ENCODE measurements at places on chromosomes 5 and 9.
A peak's percentile ranks its signal among the peaks of the same experiment; 100 is the strongest.

GRCh38 chr9:117526674-117527073 lies 111.8 kb upstream of the ASTN2 start:
- DNase-seq, result no peak

GRCh38 chr5:132270706-132271105 lies 13.2 kb downstream of the PDLIM4 start:
- no peak for DNase-seq

- no peak for DNase-seq
Observed at GRCh38 chr5:55817030-55817429, 34.1 kb upstream of the IL31RA start.

- no peak for DNase-seq
Observed at GRCh38 chr9:130271473-130271872, 5.9 kb downstream of the HMCN2 start.

DNA sequence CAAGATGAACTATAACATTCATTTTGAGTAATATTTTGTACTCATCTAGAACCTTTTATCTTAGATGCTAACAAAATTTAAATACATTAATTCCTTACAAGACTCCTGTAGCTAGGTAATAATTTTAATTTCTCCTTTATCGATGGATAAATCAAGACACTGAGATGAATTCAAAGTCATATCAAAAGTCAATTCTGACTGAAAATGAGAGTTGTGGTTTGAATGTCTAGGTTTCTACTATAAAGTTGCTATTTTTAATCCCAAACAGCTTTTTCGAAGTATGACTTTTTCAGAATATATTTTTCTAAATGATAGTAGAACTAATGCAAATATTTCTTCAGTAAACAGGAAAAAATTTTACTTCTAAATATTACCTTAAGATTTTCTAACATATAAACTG lies 491.7 kb upstream of the FAM174A start:
- no peak for DNase-seq

GRCh38 chr5:177378884-177379883 lies 5.0 kb upstream of the SLC34A1 start:
- peak; percentile 85 for DNase-seq

- no peak for DNase-seq
Observed at GRCh38 chr5:97377582-97377981, 194.5 kb upstream of the RIOK2 start.

- peak; percentile 21 for DNase-seq
Observed at GRCh38 chr5:122870219-122870856, 24.9 kb downstream of the SNX24 start.
